ENCODE measurements at places on chromosomes 4 and X.

GRCh38 chrX:50705042-50705441, 109.0 kb downstream of the SHROOM4 start:
- DNase-seq = no peak

GRCh38 chr4:133801883-133802282, 399.7 kb downstream of the PABPC4L start:
- no peak for DNase-seq

DNA sequence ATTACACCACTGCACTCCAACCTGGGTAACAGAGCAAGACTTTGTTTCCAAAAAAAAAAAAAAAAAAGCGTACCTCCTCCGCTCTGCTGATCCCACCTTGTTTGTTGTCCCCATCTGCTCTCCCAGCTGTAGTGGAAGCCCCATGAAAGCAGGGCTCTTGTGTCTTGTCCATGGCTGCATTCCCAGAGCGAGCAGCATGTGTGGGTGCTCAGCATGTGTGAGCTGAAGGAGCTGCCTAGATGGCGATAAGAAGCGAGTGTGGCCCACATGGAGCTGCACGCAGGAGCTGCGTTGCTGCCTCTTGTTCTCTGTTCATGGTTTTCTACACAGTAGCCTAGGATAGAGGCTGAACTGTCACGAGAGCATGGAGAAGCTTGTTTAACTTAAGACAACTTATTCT, 12.4 kb downstream of the NSD2 start:
- DNase-seq = no peak

DNA sequence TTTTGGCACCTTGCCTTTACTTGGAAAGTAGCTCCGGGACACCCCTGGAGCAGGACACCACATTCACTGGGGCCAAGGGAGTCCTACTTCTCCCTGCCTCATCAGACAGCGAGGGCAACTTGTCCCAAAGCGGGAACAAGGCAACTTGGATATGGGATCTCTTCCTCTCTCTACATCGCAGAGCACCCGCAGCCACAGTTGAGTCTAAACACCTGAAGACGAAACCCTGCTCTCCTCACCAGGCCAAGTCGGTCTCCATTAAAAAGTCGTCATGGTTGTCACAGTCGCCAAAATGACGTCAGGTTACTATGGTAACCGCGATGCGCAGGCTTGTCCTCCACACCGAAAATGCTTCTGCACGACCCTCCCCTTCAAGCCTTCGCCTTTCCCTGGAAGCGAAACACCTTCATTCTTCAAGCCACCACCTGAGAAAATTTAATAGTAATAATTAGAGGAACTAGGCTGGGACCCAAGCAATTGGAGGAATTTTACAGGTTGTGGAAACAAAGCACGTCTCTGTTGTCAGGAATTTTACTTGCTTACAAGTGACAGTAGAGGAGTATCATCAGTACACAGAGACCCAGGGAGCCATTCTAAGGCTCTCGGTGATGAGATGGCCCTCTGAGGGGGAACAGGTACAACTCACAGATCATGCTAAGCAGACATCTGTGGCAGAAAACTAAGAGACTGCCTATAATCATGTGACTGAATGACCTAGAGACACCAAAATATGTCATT, 30.5 kb upstream of the TCEAL4 start:
- DNase-seq = peak; percentile 29

- DNase-seq = no peak
These were observed 70.6 kb upstream of the PUDP start for GRCh38 chrX:7218321-7219152.

DNA sequence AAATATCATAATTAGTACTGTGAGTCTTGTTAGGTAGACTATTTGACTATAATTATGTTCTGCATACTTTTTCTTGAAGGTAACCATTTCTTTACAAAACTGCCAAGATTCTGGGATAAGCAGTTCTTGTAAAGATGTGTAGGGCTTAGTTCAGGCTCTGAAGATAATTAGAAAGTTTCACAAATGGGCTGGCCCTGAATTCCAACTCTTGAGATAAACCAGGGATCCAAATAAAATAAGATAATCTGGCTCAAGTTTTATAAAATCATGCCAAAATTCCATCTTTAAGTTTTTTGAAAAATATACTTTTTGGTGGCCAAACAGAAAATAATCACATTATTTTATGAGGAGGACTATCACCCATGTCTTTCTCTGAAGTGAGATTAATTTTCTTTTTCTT, 35.5 kb upstream of the GLRB start:
- no peak for DNase-seq

GRCh38 chr4:183399126-183399522, 45.3 kb upstream of the CDKN2AIP start:
- no peak for DNase-seq

DNA sequence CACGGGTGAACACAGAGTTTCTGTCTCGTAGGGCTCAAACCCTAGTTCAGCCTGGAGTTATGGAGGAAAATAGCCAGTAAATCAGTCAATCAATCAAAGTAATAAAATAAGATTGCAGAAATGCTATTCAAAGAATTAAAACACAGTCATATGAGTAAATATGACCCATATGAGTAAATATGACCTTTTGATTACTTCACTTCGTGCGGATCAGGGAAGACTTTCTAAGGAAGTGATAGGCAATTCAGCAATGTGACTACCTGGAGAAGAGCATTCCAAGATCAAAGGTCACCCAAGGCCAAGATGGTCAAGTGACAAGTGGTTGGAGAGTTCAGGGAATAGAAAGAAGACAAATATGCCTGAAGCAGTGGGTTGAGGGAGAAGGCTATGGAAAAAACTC, 722.6 kb downstream of the ADGRL3 start:
- DNase-seq = no peak

GRCh38 chr4:138114434-138114833, 127.7 kb downstream of the SLC7A11 start:
- peak; percentile 32 for DNase-seq

GRCh38 chr4:177108708-177109107, 201.0 kb upstream of the NEIL3 start:
- DNase-seq = no peak

DNA sequence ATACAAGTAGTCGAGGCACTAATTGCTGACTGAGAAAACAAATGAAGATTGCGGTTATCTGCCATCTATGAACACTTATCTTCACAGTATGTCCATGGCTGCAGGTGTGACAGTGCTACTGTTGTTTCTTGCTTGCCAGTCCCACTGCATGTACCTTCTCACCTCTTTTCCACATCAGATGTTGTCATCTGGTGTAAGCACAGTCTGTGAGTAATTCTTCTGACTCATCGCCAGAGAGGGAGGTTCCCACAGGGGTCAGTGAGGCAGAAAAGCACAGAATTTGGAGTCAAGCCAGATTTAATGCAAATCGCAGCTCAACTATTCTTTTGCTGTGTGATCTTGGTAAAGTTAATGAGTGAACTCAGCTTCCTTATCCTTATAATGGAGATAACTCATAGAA, 144.4 kb downstream of the GLRA2 start:
- peak; percentile 33 for DNase-seq

DNA sequence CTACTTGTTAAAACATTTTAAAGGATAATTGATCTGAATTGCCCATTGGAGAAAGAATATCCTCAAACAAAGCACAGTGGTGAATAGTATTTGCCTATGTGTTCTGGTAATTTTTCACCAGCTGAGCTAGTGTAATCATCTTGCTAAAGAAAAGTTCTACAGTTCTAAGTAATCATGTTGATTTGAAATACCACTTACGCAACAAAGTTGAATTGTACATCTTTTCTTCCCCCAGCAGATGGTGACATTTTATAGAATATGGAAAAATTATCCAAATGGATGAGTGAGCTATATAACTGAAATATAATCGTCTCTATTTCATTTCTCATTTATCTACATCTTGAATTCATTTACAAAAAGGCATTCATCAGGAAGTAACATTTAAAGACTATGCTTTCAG, 9.7 kb upstream of the ZNF674 start:
- no peak for DNase-seq

GRCh38 chr4:128787509-128788311, 21.8 kb upstream of the JADE1 start:
- no peak for DNase-seq

DNA sequence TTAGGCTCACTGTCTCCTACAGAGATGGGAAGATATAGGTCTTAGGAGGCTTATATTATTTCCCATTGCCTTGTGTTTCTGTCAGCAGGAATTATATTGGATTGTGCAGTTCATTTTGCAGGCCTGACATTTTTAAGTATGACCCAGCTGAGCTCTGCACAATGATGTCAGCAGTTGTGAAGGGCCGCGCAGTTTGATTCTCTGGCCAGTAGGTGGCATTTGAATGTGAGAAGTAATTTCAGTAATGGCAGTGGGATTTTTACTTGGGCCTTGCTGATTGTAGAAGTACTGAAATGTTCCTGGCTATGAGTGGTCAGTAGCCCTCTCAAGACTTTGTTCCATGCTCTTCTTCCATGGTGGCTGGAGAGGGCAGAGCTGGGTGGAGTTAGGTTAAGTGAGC, 247.2 kb upstream of the MTMR8 start:
- DNase-seq = no peak

- DNase-seq = no peak
These were observed 18.2 kb downstream of the CLOCK start for GRCh38 chr4:55528491-55528890.

DNA sequence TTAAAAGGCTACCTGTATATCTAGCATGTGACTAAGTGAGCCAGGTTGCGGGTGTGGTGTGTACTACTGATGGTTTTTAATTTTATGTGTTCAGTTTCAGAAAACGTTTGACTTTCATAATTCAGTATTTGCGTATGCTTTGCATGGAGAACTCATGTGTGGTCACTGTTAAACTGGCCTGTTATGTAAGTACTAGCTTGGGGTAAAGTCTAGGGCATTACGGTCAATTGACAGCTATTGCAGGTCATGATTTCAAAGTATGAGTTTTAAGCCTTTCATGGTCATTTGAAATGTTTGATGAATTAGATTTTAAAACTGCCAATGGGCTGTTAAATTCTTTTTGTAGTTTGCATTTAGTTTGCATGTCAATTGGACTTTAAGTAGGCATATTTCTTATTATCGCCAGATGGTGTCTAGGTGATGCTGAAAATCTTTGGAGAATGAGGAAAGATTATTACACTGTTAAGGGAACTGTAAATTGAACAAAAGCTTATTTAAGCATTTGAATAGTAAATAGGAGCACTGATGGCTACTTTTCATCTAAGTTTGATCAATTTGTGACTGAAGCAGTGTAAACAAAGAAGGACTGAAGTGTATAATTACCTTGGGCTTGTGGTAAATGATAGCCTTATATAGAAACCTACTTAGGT, 563.4 kb downstream of the DACH2 start:
- DNase-seq = no peak

DNA sequence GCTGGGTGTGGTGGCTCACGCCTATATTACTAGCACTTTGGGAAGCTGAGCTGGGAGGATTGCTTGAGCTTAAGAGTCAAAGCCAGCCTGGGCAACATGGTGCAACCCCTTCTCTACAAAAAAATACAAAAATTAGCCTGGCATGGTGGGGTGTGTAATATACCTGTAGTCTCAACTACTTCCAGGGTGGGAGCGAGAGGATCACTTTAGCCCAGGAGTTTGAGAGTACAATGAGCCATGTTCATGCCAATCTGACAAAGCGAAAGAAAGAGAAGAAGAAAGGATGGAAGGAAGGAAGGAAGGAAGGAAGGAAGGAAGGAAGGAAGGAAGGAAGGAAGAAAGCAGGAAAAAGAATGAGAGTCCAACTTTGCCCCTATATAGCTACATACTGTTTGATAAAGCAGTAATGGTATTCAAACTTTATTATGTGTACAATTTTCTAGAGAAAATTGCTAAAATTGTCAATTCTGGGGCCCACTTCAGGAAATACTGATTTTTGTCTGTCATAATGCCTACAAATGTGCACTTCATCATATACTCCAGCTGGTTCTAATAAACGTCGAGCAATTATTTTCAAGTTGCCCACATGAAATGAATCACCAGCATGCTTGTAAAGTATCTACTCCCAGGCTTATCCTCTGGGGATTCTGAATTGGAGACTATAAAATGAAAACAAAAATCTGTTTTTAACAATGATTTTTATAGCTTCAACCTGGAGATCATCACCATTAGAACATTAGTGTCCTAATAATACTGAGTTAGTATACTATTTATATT, 132.3 kb downstream of the NDST4 start:
- no peak for DNase-seq

DNA sequence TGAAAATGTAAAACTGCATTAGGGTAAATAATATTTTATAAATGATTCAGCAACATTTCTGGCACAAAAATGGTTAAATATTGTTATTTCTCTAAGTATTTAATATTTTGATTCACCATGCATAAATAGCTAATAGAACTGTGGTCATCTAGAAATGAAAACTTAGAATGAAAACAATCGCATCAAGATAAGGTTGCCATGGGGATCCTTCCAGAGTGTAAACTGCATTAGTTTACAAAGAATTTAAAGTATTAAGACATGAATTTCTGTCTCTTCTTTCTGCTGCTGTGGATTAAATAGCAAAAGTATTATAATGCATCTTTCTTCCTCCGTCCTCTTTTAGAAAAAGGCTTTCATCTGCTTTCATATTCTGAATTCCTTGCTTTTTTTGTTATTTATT, 1064.6 kb upstream of the SLIT2 start:
- no peak for DNase-seq

DNA sequence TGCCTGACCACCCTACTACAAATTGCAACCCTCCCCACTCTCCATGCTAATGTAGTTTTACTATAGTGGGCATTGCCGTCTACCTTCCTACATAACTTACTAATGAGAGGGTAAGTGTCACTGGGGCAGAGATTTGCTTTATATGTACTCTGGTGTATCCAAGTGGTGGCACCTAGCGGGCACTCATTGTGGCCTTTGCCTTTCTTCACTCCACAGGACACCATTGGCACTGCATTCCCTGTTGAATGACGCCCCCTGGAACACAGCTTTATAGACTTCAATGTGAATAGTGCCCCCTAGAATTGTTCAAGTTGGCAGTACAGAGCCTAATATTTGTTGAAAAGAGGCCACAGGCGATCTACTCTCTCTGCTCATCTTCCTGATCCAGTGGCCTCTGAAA, 215.8 kb downstream of the MID1IP1 start:
- no peak for DNase-seq

DNA sequence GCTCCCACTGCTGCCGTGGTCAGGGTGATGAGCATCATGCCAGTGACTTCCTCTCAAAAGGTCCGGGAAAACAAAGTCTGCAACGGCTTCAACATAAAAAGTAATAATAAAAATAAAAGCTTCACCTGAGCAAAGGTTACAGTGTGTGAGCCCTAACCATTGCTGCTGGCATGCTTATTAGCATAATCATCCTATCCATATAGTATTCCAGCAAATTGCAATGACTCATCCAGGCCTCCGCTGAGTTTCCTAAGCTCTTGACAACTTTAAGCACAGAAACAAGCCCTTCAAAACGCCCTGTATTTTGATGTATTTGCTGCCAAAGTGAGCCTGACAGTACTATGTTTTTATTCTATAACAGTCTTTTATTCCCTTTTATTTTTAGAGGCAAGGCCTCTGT, 100.5 kb downstream of the AASDH start:
- DNase-seq = no peak

DNA sequence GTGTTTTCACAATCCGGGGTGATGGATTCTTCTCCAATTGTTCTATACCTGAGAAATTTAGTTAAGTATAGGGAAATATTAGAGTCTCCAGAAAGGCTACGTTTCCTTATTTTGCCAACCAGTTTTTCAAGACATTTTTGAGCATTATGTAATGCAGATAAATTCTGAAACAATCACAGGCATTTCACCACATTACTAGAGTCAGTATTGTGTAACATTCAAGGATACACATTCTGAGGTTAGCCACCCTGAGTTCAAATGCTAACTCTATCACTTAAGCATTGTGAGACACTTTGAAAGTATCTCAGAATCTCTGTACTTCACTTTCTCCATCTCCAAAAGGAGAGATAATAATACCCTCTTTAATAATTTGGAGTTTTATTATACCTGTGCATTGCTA, 10.6 kb downstream of the SULT1B1 start:
- no peak for DNase-seq
